PC-9 (cell line): ENCODE measurements at places on chromosomes 11 and 22. TPM values are rescaled to one million over a fixed set of nuclear protein-coding genes. Genes with fewer than 3 reads are reported as not detected.

Gene EIF4G2
- 353 and 439 TPM in 2 replicates for total RNA-seq

Gene ARHGAP20
- total RNA-seq = not detected in 2 replicates

Gene BEST1
- total RNA-seq = 0.81 and 1.2 TPM in 2 replicates

GRCh38 chr11:47270331-47271271 lies 668 bp downstream of the MADD start:
- peak; percentile 50 for DNase-seq

GRCh38 chr11:134654161-134654915 lies 242.3 kb upstream of the B3GAT1 start:
- no peak for DNase-seq

DNA sequence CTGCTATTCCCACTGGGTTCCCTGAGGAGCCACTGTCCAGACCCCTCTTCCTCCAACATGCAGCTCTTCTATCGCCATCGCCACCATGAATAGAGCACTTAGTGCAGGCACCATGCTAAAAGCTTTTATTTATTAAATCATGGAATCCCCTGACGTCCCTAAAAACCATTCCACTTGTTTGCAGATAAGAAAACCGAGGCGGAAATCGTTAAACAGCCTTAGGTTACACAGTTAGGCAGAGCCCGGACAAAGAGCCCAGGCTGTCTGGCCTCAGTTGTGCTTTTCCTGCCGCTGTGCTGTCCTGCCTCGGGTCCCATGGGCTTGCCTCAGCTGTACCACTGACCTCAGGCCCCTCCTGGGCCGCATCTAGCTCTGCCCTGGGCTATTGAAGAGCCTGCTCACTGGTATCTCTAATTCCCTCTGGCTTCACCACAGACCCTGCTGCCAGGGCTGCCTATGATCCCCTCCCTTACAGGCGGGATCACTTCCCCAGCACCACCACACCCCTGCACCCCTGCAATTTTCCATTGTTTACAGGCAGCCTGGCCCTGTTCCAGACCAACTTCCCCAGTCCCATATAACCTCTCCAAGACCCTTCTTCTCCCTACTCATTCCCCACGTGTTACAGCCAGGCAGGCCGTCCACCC lies 13.0 kb upstream of the TUB start:
- DNase-seq = no peak

GRCh38 chr11:14643697-14644225 lies at the start of gene PDE3B:
Gene PDE3B, plus strand, starts transcription at chr11:14643804. Its CDS starts 272 bp downstream, at chr11:14644076.
- peak; percentile 47 for DNase-seq

DNA sequence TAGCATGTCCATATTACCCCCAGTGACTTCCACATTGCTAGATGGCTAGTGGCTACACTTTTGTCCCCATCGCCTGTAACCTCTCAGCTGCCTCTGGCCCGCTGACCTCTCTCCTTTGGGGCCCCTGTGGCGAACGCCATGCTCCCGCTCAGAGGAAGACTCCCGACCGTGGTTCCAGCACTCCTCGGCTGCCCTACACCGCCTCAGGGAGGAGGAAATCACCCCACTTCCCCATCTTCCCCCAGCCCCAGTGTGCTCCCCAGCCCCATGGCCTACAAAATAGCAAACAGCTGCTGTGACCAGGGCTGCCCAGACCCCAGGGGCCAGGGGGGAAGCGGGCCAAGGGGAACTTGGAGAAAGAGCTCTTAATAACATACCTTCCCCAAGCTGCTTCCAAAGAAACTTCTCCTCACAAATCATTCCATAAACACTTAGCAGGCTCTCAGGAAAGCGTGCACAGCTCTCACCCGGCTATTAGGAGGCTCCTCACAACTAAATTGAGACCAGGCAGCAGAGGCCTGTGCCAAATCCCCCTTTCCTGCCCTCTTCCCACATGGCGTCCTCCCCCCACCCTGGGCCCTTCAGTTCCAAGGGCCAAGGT lies 63.5 kb upstream of the WNT11 start:
- no peak for DNase-seq
